ENCODE measurements at places on chromosomes 7 and 10.
A peak's percentile ranks its signal among the peaks of the same experiment; 100 is the strongest.

DNA sequence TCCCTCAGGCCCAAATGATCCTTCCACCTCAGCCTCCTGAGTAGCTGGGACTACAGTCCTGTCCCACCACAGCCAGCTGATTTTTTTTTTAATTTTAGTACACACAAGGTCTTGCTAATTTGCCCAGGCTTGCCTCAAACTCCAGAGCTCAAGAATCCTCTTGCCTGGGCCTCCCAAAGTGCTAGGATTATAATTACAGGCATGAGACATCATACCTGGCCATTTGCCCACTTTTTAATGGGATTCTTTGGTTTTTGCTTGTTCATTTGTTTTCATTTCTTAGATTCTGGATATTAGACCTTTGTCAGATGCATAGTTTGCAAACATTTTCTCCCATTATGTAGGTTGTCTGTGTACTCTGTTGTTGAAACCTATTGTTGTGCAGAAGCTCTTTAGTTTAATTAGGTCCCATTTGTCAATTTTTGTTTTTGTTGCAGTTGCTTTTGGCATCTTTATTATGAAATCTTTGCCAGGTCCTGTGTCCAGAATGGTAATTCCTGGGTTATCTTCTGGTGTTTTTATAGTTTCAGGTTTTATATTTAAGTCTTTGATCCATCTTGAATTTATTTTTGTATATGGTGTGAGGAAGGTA is 95.2 kb downstream of the GLCCI1 start:
- DNase-seq = no peak

- no peak for DNase-seq
These were observed 3.3 kb upstream of the TBXAS1 start for GRCh38 chr7:139825666-139826290.

- DNase-seq = no peak
These were observed 430.4 kb downstream of the GRID1 start for GRCh38 chr10:85936161-85936560.

DNA sequence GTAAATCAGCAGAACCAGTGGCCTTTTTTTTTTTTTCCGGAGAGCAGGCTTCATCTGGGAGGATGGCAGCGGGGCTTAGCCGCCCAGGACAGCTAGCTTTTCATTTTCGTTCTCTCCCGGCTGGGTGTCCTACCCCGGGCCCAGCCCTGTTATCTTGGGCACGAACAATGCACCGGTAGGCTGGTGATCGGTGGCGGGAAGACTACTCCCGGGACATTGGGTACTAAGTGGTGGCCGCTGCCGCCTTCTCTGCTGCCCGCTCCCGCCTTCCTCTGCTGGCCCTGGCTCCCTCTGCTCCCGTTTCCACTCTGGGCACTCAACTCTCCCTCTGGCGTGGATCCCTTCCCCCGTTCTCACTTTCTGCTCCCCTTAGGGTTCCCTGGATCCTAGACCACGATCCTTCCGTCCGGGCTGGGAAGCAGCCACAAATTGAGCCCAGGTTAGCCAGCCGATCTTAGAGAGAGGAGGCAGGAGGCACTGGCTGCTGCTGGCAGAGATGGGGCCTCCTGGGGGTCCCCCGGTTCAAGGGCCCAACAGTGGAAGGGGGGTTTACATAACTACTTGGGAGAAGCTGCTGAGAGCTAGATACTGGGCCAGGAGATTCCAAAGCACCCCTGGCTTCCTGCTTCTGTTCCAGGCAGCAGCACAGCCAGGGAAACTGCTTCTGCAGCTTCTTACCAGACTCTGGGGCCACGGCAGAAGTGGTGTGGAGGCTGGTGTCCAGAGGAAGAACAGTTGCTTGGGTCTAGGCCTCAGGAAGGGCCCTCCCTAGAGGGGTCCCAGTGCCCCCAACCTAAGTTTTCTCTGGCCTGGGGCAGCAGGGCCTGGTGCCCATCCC is 1.8 kb downstream of the TLX1 start:
- no peak for DNase-seq

DNA sequence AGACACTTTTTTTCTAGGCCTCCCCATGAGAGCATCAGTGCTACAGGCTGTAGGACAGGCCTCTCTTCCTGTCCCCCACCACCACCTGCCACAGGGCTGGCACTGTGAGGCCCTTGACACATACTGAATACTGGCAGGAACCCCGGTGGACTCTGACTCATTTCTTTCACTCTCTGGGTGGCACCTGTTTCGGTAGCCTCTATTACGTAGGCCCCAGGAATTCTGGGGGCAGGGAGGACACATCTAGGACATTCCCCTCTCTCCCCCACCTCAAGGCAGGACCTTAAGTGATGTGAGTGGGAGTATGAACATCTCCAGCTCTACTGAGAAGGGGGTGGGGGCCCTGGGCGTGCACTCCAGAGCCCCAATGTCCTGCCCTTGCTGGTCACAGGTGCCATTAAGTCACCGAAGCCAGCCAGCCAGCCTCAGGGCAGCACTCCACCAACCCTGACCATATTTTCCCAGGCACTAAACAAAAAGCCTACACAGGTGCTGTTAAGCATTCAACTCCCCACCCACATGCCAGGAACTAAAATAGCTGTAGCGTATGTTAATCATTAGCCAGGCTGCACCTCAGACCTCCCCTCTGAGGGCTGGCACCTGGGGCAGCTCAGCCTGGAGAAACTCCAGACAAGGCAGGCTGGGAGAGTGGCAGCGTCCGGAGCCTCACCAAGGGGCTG is 8.9 kb downstream of the ANXA11 start:
- DNase-seq = peak; percentile 58

GRCh38 chr7:35250941-35251340 is 3.0 kb downstream of the TBX20 start:
- no peak for DNase-seq

DNA sequence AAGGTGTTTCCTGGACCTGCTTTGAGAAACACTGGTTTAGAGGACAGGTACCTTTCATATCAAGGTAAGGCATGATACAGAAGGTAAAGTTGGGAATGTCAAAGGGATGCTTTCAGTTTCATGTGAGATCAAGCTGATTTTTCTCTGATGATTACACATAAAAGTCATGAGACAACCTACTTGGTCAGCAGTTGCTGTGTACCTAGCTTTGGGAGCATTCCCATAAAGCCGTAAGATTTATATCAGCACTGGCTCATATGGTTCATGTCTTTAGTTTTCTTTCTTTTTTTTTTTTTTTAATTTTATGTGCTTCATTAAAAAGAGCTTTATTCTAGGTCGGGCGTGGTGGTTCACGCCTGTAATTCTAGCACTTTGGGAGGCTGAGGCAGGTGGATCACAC is 265.3 kb upstream of the LRGUK start:
- DNase-seq = no peak

GRCh38 chr7:123673752-123674398 is 18.2 kb downstream of the LMOD2 start:
- no peak for DNase-seq

GRCh38 chr10:93074147-93074596 is 479 bp downstream of the CYP26A1 start:
- no peak for DNase-seq

- no peak for DNase-seq
These were observed 224.7 kb downstream of the HECW1 start for GRCh38 chr7:43337191-43337590.

DNA sequence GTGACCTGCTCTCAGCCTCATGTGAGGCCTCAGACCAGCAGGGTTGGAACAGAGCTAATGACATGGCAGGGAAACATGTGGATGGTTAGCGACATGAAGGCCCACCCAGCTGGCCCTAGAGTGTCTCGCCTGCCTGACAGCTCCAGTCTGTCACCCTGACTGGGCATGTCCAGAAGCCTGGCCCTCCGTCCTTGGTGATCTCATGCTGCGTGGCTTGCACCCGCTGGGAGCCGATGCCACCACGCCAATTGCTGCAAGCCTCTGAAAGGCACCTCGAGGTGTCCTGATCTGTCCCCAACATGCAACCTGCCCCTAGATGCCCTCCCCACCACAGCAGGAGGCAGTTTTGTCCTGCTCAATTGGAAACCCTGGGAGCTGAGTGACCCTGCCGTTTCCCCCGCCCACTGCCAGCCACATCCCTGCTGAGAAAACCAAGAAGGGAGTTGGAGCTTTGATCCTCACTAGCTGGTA is 27.8 kb upstream of the RET start:
- DNase-seq = no peak

DNA sequence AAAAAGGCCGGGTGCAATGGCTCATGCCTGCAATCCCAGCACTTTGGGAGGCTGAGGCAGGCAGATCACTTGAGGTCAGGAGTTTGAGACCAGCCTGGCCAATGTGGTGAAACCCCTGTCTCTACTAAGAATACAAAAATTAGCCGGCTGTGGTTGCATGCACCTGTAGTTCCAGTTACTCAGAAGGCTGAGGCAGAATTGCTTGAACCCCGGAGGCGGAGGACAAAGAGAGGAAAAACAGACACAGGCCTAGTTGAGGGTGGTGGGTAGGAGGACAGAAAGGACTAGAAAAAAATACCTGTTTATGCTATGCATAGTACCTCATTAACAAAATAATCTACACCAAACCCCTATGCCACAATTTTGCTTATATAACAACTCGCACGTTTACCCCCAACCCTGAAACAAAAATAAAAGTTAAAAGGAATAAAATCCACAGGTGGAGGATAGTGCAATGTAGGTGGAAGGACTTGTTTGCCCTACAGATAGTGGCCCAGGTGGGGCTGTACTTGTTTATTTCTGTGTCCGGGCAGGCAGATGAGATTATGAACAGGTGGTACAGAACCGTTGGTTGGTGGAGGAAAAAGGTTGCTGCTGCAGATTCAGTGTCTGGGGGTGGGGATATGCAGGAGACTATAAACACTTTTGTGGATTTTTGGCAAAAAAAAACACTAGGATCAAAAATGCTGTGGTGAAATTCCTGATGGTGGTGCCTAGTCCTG is 5.1 kb downstream of the ZNF680 start:
- no peak for DNase-seq

DNA sequence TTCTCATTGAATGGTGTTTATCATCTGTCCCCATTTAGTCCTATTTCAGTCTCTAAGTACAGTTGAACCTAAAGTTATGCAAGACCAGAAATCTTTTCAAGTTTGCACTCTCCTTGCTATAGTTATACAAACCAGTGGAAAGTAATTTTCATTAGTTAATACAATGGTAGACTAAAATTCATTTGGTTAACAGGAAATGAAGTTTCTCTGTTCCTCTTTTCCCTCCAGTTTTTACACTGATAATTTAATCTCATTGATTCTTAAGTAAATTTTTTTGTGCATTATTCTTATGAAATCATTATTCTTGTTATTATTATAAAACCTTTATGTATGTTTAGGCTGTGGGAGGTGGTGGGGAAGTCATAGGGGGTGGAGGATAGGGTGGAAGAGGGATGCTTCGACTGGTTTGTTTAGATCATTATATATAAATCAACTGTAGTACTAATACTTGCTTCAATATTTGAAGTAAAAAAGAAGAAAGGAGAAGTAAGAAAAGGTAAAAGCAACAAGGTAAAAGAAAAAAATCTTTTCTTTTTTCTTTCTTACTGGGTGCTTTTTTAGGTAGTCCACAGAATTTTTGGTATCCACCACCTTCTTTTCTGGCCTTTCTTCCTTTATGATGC is 104.1 kb downstream of the GPR85 start:
- no peak for DNase-seq

- peak; percentile 11 for DNase-seq
These were observed 55.8 kb upstream of the LANCL2 start for GRCh38 chr7:55309040-55309991.

GRCh38 chr7:27214239-27214950 is 14.5 kb upstream of the HOXA13 start:
- no peak for DNase-seq

DNA sequence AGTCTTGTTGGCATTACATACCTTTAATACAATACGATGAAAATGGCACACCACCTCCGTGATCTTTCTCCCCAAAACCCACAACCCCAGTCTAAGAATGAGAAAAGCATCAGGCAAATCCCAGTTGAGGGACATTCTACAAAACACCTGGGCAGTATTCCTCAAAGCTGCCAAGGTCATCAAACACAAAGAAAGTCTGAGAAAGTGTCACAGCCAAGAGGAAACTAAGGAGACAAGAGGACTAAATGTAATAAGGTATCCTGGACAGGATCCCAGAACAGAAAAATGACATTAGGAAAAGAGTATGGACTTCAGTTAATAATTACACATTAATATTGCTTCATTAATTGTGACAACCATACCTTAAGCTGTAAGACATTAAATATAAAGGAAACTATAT is 14.5 kb upstream of the FRMD4A start:
- DNase-seq = no peak

- no peak for DNase-seq
These were observed 58.9 kb upstream of the WAPL start for GRCh38 chr10:86580521-86580891.

DNA sequence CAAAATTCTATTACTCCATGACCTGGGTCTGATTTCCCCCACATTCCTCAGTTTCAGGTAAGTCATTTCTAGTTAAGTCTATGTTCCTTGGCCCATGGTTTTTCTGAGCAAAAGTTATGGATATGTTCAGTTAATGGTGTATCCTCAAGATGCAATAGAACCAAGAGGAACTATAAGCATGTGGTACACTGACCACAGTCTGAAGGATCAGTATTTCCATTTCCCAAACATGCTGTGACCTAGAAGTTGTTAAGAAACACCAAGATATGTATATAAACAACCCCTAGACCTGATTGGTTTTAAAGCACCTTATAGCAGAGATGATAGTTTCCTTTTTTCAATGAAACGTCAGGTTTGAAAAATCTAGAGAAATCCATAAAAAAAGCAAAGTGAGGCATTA is 94.2 kb upstream of the ABCB5 start:
- no peak for DNase-seq

GRCh38 chr7:98251231-98251600 is 816 bp downstream of the TECPR1 start:
- peak; percentile 40 for DNase-seq

GRCh38 chr7:101140746-101141382 is 13.4 kb upstream of the AP1S1 start:
- no peak for DNase-seq

GRCh38 chr10:130921911-130922440 is 389.5 kb downstream of the TCERG1L start:
- DNase-seq = no peak

- no peak for DNase-seq
These were observed 27.2 kb upstream of the BEND7 start for GRCh38 chr10:13555884-13556510.

DNA sequence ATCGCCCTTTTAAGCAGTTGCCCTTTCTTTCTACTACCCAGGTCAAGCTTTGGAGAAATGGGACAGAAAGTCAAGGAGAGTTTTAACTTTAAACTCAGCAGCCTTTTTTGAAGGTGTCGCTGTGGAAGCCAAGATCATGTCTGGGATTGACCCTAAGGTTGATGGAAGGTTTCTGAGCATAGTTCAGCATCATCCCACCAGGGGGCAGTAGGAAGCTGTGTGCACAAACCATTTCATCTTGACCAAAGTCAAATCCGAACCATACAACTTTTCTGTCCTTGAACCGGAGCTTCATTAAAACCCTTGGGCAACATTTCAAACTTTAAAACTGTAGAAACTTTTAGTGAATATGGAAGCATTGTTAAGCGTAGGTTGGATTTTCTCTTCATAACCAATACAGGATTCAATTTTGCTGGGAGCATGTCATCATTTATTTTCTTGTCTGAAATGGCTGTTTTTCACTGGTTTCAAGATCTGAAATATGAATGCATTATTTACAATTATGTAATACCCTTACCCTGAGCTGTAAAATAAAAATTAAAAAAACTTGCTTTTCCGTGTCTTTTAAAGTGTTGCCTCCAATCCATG is 214.4 kb upstream of the KIAA1217 start:
- DNase-seq = no peak

GRCh38 chr7:2115760-2116447 is 116.8 kb downstream of the MAD1L1 start:
- DNase-seq = no peak

GRCh38 chr7:82419200-82419599 is 24.4 kb downstream of the CACNA2D1 start:
- no peak for DNase-seq

- no peak for DNase-seq
These were observed 123.0 kb downstream of the NOC3L start for GRCh38 chr10:94239696-94240095.
